ENCODE measurements at places on chromosomes 1 and 21.

DNA sequence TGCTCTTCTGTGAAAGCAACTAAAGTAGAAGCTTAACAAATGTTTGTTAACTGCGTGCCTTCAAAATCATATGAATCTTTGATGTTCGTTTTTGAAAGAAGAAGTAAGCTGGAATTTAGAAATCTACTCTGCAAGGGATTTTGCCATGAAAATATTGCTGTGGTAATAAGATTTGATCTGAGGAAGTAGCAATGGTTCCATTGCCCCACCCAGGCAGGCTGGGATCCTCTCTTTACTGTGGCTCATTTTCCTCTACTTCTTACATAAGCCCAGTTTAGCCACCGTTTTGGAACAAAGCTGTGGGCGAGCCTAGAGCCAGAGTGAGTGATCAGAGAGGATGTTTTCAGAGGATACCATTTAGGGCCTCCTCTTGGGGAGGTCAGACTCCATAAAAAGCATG is 20.3 kb upstream of the PTGFRN start:
- no peak for DNase-seq

GRCh38 chr1:248817065-248817464 is 8.7 kb downstream of the SH3BP5L start:
- DNase-seq = no peak

DNA sequence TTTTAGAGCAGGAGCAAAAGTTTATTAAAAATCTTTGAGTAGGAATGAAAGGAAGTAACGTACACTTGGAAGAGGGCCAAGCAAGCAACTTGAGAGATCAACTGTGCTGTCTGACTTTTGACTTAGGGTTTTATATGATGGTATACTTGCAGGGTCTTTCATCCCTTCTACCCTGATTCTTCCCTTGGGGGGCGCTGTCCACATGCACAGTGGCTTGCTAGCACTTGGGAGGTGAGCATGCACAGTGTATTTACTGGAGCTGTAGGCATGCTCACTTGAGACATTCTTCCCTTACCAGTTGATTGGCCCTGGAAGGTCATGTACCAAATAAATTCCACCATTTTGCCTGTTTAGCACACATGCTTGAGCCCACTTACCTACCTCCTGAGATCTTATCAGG is 1001.3 kb upstream of the ADGRL2 start:
- no peak for DNase-seq

GRCh38 chr1:165635329-165635728 is 4.3 kb downstream of the MGST3 start:
- no peak for DNase-seq

- DNase-seq = no peak
Measured at GRCh38 chr1:197799271-197799670, 24.0 kb upstream of the DENND1B start.

GRCh38 chr21:29102791-29103257 is 27.6 kb upstream of the MAP3K7CL start:
- DNase-seq = no peak
